Stimulated activated CD4-positive, alpha-beta T cell treated with anti-CD3 and anti-CD28 coated beads, Interleukin-1b, Interleukin-23, amount 100 ng/mL, for 24 hours (primary cell): ENCODE measurements at places on chromosomes 3 and 15.

- DNase-seq = no peak
These were observed 144.2 kb upstream of the ABHD17C start for GRCh38 chr15:80550908-80551260.

GRCh38 chr3:72665701-72666446 is 182.4 kb downstream of the SHQ1 start:
- DNase-seq = peak; percentile 32

DNA sequence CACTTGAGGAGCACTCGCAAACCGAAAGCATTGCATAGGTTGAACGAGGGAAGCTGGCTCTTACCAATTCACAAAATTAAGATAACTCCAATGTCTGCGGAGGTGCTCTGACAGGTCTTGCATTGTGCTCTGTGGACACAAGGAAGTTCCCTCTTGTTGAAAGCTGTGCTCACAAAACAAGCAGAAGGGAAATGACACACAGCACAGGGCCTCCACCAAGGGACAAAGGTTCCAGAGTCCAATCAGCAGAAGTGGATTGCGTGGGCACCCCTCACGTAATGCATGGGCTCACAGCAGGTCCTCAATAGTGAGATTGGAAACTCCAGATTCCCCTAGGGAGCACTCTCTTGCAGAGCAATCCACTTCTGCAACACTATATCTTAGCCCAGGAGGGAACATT is 89.9 kb downstream of the ATP10A start:
- DNase-seq = no peak

- no peak for DNase-seq
These were observed 104.8 kb upstream of the HERC1 start for GRCh38 chr15:63938486-63939061.

- DNase-seq = no peak
These were observed 32.1 kb downstream of the KIF9 start for GRCh38 chr3:47250309-47251060.

DNA sequence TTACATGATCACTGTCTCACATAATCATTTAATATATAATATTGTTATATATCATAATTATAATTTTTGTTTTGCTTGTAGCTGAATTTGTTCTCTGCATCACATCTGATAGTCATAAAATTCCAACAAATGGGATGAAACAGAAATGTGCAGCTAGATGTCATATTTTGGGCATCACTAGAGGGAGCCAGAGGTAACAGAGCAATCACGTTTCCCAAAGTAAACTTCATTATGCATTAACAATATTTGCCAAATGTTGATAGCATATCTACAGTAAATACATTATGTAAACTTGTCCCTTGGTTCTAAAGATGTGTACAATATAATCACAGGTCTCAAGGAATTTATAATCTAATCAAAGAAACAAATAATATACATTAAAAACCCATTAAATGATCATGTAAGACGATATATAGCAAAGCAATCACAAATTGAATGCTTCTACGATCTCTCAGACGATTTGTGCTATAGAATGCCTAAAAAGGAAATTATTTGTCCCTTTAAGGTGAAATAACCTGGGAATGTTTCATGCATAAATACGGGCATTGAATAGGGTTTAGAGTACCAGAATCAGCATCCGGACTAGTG is 234.2 kb upstream of the MCTP2 start:
- no peak for DNase-seq

GRCh38 chr15:92809880-92810361 is 90.2 kb upstream of the CHD2 start:
- DNase-seq = no peak

DNA sequence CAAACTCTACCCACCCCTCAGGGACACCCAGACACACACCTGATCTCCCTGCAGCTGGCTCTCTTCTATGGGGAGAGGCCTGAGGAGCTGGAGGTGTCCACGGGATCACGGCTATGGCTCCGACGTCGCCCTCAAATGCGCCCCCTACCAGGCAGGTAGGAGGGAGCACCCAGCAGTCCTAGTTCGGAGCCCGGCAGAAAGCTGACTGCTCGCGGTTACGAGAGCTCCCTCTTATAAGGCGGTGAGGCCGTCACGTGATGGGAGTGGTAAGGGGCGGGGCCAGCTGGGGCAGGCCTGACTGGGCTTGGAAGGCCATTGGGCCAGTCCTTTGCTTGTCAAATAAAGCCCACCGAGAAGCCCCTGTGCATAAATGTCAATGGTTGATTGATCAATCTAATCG is at the start of gene PRR20G:
Gene PRR20G, minus strand, starts transcription at position 207 of the 400 bp plus-strand sequence. CDS start 681 bp downstream, outside the sequence.
- DNase-seq = no peak

- no peak for DNase-seq
These were observed 567.3 kb upstream of the ZNF385D start for GRCh38 chr3:22318325-22318724.

DNA sequence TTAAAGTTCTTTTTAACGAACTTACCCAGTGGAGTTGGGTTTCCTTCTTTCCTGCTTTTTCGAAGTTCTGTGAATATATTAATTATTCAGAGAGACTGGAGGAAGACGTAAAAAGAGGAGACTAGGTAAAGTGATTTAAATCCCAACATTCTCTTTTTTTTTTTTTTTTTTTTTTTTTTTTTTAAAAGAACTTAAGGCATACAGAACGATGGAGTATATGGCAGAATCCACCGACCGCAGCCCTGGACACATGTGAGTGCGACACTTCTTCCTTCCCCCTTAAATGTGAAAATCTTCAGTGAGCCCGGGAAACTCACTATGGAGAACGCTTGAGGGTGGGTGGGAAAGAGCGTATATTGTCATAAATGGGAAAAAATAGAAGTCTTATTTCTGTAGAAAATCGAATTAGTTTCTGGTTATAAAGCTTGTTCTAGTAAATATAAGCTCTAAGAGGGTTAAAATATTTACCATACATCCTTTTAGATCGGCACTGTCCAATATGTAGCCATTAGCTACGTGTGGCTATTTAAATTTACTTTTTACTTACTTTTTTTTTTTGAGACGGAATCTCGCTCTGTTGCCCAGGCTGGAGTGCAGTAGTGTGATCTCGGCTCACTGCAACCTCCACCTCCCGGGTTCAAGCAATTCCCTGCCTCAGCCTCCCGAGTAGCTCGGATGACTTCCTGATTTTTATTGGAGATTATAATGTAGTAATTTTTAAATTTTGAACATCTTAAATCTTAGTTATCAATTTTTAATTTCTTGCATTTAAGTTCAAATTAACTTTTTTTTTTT is 892 bp downstream of the NMD3 start:
- DNase-seq = no peak

DNA sequence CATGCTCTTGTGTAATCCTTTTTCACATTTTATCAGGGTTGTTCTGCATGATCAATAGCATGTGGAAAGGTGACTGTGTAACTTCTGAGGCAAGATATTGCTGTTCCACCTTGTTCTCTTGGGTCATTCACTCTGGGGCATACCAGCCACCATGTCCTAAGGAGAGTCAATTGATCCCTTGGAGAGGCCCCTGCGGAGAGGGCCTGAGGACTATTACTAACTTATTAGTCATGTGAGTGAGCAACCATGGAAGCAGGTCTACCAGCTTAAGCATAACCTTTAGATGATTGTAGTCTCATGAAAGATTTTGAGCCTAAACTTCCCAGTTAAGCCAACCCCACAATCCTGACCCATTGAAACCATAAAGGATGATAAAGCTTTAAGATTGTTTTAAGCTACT is 22.0 kb upstream of the COL6A5 start:
- no peak for DNase-seq

DNA sequence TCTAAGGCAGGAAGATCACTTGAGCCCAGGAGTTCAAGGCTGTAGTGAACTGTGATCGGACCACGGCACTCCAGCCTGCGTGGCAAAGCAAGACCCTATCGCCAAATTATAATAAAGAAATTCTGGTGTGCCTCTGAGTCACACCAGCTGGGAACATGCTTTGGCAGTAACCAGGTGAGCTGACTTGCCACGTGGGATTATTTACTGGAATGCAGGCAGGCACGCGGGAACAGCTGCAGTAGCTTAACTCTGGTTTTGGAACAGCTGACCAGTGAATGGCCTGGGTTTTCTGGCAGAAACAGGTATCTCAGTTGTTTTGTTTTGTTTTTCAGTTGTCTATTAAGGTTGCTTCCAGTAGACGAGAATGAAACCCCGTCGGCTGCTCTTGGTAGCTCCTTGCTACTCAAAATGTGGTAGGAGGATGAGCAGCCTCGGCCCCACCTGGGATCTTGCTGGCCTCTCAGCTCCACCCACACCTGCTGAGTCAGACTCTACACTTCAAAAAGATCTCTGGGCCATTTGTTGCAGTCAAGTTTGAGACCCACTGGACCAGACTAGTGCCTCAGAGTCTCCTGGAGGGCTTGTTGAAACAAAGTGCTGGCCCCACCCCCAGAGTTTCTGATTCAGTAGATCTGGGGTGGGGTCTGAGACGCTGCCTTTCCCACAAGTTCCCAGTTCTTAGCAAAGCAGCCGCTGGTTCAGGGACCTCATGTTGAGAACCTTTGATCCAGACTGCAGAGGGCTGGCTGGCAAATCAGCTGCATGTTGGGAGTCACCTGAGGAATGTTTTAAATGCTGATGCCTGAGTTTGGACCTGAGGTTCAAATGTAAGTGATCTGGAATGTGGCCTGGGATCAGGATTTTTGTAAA is 26.6 kb downstream of the IDH2 start:
- DNase-seq = no peak

- no peak for DNase-seq
These were observed 44.6 kb downstream of the ABHD2 start for GRCh38 chr15:89132611-89133507.

- no peak for DNase-seq
These were observed 56.9 kb downstream of the FLNB start for GRCh38 chr3:58064923-58065638.

- no peak for DNase-seq
These were observed 19.6 kb upstream of the NSMCE3 start for GRCh38 chr15:29289173-29289572.

- DNase-seq = no peak
These were observed 160.9 kb upstream of the STAC start for GRCh38 chr3:36219398-36219797.

GRCh38 chr3:102207151-102207571 is 227.7 kb upstream of the ZPLD1 start:
- no peak for DNase-seq

DNA sequence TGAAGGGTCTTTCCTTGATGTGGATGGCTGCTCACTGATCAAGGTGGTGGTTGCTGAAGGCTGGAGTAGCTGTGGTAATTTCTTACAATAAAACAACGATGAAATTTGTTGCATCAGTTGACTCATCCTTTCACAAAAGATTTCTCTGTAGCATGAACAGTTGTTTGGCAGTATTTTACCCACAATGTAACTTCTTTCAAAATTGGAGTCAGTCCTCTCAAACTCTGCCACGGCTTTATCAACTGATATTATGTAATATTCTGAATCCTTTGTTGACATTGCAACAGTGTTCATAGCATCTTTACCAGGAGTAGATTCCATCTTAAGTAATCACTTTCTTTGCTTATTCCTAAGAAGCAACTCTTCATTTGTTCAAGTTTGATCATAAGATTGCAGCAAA is 252.6 kb downstream of the UBE2E2 start:
- no peak for DNase-seq

GRCh38 chr15:46502667-46503066 is 867.8 kb downstream of the SQOR start:
- no peak for DNase-seq

DNA sequence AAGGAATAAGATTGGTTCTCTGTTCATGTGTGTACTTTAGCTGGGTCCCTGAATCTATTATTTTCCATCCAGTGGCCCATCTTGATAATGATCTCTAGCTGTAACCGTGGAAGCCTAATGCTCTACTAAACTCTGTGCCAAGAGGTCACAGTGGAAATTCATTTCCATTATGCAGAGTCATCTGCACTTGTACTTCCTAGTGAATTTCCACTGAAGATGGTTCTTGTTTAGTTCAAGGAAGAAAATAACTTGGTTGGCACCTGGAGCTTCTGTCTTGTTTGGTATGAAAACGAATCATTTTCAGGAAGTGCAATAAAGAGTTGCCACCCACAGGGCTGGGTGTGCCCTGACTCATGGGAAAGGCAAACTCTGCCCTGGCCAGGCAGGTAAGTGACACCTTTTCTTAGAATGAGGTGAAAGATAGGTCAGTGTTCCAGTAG is 10.3 kb downstream of the LPP start:
- DNase-seq = no peak

DNA sequence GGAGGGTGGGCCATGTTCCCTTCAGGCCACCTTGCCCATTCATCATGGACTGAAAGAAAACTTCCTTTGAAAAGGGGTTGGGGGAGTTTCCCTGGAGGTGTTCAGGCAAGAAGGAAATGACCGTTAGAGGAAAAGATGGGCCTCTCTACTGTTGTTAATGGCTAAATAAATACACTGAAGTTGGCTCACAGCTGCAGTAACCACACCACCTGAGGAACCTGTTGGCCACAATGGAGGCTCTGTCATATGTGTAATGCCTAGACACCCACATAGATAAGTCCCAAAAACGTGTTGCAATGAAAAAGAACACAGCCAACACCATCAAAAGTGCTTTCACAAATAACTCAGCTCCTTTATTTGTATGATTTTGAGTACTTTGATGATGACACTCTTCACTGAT is 38.2 kb upstream of the FAM3D start:
- DNase-seq = no peak

GRCh38 chr3:6112546-6112945 is 748.4 kb upstream of the GRM7 start:
- DNase-seq = no peak

GRCh38 chr15:31298707-31299172 is 27.9 kb upstream of the KLF13 start:
- no peak for DNase-seq

DNA sequence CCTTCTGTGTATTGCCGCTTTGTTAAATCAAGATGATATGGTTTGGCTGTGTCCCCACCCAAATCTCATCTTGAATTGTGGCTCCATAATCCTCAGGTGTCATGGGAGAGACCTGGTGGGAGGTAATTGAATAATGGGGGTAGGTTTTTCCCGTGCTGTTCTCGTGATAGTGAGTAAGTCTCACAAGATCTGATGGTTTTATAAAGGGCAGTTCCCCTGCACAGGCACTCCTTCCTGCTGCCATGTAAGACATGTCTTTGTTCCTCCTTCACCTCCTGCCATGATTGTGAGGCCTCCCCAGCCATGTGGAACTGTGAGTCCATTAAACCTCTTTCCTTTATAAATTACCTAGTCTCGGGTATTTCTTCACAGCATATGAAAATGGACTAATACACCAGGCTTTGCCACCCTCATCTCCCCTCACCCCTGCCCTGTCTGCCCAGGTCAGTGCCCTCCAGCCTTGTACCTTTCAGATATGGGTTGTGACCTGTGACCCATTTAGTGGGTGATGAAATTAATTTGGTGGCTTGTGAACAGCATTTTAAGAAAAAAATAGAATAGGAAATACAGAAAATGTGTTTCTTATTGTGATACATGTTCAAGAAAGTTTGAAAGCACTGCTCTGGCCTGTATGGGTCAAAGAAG is 56.1 kb upstream of the MCF2L2 start:
- no peak for DNase-seq
